Right lung (tissue), 10 donors: ENCODE measurements at places on chromosomes 5 and 9. TPM values are rescaled to one million over a fixed set of nuclear protein-coding genes. Genes with fewer than 3 reads are reported as not detected.

The ARHGEF39 gene
- polyA plus RNA-seq, result 19.7 TPM

The LECT2 gene
- polyA plus RNA-seq, result 0.58 TPM

The CDH9 gene
- 0.13 TPM for polyA plus RNA-seq

The STC2 gene
- polyA plus RNA-seq, result 3.1 TPM

The FBXL7 gene
- polyA plus RNA-seq, result 27.5 TPM

The FAM200C gene
- polyA plus RNA-seq, result 15.2 TPM

DNA sequence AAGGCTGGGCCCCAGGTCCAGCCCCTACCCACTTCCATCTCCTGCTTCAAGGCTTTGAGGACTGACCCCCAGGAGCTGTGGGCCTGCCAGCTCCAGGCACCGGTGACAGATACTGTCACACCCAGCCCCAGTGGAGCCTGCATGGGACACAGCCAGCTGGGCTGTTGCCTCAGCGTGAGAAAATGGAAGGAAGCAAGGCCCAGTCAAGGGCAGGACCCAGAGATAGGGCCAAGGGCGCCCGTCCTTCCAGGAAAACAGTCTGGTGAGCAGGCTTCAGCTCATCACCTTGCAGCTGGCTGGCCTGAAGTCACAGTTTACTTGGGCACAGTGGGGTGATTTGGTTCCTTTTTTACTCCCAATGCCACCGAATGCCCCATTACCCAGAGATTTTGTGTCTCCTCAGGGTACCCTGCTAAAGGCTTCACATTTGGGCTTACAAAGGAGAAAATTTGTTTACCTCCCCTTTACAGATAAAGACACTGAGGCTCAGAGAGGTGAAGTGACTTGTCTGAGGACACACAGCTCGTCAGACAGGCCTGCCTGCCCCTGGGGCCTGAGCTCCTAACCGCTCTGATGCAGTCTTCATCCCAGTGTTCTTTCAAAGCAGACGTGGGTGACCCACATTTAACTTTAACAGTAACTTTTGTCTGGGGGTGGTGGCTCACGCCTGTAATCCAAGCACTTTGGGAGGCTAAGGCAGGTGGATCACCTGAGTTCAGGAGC, 21.5 kb upstream of the WDR38 start:
- DNase-seq, result no peak

- DNase-seq, result no peak
These were observed 66.6 kb downstream of the C9orf152 start for GRCh38 chr9:110141227-110141793.

GRCh38 chr5:61207884-61208283, 45.6 kb upstream of the SMIM15 start:
- no peak for DNase-seq

- no peak for DNase-seq
These were observed 11.6 kb upstream of the FAM169A start for GRCh38 chr5:74877624-74878304.

DNA sequence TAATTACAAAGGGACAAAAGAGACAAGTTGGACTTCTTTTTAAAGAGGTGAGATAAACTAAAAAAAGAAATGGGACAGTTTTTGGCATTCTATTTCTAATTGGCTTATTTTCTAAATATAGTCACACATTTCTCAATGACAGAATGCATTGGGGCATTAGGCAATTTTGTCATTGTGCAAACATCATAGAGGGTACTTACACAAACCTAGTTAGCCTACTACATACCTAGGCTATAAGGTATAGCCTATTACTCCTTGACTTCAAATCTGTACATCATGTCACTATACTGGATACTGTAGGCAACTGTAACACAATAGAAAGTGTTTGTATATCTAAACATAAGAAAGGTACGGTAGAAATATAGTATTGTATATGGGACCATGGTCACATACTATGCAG, 56.1 kb downstream of the LSM11 start:
- no peak for DNase-seq

GRCh38 chr5:162456086-162456485, 388.5 kb downstream of the GABRG2 start:
- DNase-seq, result no peak

GRCh38 chr5:2722901-2723300, 28.6 kb downstream of the IRX2 start:
- DNase-seq, result no peak

DNA sequence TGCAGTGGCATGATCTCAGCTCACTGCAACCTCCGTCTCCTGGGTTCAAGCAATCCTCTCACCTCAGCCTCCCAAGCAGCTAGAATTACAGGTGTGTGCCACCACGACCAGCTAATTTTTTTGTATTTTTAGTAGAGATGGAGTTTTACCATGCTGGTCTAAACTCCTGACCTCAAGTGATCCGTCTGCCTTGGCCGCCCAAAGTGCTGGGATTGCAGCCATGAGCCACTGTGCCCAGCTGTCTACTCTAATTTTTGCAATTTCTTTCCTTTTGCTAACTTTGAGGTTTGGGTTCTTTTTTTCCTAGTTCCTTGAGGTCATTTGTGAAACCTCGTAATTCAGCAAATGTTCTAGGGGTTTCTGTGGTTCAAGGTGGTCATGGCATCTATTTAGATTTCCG, 63.7 kb upstream of the PRLR start:
- DNase-seq, result no peak

- DNase-seq, result no peak
These were observed 22.1 kb downstream of the GFPT2 start for GRCh38 chr5:180330810-180331646.

GRCh38 chr5:31244921-31245320, 51.4 kb downstream of the CDH6 start:
- DNase-seq, result no peak

GRCh38 chr5:139407517-139407916, 3.6 kb upstream of the SPATA24 start:
- no peak for DNase-seq

DNA sequence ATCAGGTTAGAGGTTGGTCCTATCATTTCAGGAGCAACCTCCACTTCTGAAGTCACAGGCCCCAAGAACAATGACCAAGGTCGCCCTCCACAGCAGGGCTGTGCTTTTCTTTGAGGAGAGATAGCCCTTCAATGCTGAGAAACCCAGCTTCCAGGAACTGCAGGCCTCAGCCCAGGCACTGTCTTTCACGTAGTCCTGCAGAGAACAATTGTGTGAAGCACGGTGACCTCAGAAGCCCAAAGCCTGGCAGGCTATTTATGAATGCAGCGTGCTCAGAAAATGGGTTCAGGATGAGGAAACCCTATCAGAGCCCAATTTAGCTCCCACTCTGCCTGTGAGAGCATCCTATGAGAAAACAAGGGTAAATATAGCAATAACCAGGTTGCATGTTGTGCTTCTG, 388.3 kb downstream of the PLK2 start:
- no peak for DNase-seq

DNA sequence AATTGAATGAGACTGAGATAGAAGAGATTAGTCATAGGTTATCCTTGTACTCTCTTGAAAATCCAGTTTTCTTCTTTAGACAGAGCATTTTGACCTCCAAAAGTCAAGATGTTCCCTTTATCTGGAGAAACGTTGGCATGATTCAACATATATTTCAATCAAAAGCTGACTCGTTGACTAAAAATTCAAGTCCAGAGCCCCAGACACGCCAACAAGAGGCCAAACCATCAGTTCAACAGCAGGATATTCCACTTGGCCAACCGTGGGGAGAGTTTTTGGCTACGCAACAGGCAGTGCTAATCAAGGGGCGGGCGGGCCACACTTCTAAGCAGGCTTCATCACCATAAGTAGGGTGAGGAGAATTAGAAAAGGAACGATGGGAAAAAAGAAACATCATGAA, 119.1 kb downstream of the SLIT3 start:
- no peak for DNase-seq

DNA sequence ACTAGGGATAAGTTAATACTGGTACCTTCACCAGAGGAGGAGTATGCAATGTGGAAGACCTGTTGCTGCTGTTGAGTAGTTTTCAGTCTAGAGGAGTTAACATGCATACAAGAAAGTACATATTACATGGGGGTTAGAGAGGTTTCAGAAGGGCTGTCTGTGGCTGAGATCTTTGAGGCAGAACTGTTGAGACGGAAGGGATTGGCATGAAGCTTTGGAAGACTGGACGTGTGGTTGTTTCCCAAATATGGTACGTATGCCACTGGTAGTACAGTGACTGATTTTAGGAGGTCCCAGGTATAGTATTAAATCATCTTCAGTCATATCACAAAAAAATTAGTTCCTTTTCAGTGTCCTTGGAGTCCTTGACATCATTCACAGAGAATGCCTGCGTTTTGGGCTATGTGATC, 17.6 kb downstream of the TNFAIP8 start:
- no peak for DNase-seq

DNA sequence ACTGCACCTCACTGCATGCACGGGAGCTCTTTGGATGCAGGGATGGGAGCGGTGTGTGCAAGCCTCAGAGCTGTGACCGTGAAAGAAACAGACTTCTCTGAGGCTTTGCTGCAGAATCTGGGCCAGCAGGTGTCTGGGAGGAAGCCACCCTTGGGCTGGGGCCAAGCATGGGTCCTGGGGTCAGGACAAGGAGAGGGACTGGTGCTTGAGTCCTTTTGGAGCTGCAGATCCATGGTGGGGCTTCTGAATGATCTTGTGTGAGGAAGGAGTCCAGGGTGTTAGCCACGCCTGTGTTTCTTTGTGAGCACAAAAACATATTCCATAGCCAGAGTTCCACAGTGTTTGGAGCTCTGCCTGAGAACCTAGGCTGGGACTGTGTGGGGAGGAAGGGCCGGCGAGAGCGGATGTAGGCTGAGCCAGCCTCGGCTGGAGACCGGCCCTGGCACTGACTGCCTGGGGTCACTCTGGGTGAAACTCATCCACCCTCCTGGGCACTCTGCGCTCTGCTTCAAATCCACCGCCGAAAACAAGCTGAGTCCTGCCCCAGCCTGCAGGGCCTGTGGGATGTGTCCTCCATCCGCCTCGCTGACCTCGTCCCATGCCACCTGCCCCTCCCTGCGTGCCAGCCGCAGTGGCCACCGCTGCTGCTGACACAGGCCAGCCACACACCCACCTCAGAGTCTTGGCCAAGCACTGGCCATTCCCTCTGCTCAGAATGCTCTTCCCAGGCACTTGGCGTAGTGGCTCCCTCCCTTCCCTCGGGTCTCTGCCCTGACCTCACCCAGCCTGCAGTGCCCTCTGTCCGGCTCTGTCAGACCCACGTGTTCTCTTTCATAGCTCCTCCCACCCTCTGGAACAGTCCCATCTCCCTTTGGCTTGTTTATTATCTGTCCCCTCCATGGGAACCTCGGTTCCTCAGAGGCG, 26.7 kb downstream of the ERGIC1 start:
- no peak for DNase-seq

DNA sequence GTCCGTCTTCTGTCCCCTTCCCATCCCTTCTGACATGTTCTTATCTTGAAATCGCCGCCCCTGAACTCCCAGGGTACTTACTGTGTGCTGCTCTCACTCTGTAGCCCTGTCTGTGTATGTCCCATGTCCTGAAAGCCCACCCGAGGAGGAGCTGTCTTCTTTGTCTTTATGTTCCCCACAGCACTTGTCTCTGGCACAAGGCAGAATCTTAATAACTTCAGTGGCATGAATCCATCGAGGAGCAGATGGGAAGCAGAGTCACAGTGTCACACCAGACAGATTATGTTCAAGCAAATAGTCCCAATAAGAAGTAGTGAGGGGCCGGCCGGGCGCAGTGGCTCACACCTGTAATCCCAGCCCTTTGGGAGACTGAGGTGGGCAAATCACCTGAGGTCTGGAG, 29.7 kb upstream of the LTC4S start:
- no peak for DNase-seq

GRCh38 chr9:4416467-4416866, 73.8 kb upstream of the SLC1A1 start:
- DNase-seq, result no peak

DNA sequence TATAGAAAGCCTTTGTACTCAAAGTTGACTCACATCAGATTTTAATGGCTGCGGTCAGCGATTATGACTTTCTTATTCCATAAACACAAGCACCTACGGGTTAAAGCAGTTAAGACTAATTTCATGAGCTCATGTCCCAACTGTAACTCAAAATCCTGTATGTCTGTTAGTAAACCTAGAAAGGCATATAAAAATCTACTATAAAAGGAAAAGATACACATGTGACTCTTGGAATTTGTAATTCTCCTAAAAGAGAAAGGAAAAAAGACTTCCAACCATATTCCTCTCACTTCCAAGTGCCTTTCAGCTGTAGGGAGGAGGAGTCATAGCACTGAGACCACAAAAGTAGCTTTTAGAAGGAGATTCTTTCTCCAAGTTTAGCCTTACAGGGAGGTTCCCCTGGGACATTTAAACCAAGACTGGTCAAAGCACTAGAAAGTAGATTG, 129.1 kb downstream of the EBF1 start:
- DNase-seq, result no peak

DNA sequence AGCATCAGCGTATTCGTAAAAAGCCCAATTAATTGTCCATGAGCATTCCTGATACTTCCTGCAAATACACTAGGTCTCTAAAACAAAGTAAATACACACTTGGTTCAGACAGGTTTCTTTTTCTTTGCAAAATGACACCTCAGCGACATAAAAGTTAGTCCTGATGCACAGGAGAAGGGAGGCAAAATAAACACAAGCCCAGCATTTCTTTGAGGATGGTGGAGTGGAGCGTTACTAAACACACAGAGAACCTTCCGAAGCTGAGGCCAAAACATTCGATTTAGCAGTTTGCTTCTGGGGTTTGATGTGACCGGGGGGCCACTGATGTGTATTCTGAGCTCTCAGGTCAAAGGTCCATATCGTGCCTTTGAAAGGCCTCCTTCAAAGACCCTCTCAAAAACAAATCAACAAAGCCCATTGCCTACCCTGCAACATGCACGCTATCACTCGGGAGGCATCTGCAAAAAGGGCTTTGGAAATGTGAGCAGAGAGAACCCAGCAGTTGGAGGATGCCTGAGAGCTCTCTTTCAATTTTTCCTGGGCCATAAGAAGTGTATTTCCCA, 268.4 kb upstream of the PANK3 start:
- no peak for DNase-seq

DNA sequence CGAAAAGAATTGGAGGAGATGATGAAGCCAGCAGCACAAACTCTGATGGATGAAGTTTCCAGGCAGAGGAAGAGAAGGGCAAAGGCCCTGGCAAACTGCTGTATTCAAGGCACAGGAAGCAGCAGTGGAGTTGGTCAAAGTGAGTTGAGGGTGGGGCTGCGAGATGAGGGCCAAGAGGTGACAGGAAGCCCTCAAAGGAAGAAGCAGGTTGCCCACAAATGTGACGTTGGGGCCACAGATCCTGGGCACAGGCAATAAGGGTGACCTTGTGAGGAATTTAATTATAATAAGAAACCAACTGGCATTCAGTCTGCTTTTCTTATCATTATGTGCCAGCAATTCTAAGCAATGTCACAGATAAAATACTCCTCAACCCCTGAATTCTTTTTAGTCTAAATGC, 261.8 kb downstream of the CTNND2 start:
- DNase-seq, result no peak

GRCh38 chr5:142845954-142846398, 75.8 kb downstream of the ARHGAP26 start:
- DNase-seq, result no peak
